ENCODE measurements at places on chromosomes 3 and 15. TPM values are rescaled to one million over a fixed set of nuclear protein-coding genes. Genes with fewer than 3 reads are reported as not detected.

DNA sequence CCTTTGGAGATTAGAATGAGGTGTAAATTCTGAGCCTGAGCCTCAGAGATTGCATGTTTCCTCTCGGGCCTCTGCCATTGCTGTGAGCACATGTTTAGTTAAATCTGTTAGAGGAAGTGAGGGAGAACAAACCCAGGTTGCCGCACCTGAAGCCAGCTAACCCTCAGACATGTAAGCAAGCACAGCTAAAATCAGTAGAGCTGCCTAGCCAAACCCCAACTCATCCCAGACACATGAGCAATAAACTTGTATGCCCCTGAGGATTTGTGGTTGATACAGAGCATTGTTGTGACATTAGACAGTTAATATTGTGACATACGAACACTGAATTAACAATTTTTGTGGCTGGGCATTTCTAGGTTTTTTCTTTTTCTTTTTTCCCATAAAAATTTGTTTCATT lies 41.9 kb downstream of the NMD3 start:
- no peak for DNase-seq

- no peak for DNase-seq
Observed at GRCh38 chr3:191085091-191085490, 114.0 kb upstream of the OSTN start.

- no peak for DNase-seq
Observed at GRCh38 chr3:41213588-41213987, 14.3 kb downstream of the CTNNB1 start.

DNA sequence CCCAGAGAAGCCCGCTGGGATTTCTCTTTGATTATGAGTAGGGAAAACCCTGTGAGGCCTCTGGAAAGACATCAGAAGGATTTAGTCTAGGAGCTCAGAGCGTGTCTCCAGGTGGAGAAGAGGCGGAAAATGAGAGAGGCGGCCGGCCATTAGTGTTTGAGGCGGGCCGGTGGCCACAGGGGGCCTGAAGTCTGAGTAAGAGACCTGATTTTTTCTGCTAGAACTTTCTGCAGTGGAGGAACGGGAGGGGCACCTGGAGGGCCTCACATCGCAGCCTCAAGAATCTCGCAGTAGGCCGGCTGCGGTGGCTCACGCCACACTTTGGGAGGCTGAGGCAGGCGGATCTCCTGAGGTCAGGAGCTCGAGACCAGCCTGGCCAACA lies 28.5 kb downstream of the KLHDC8B start:
- no peak for DNase-seq

- DNase-seq, result no peak
Observed at GRCh38 chr3:148797795-148798194, 29.8 kb upstream of the CPB1 start.

DNA sequence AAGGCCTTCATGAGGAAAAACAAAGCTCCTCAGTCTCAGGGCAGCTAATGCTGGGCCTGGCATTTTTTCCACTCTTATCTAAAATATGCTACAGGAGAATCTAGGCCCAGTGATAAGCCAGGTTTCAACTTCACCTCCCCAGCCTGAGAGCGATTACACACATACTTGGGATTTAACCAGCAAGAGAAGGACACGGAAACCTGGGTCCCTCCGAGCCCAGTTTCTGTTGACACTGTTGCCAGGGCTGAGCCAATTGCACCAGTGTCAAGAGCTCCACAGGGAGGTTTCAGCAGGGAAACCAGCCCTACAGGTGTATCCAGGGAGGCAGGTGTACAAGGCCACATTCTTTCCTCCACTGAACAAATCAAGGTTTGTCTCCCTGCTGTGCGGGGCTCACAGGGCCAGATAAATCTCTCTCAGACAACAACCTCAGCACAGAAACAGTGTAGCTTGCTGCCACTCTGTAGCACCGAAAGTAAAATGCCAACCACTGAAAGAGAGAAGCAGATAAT lies 85.4 kb downstream of the MAGI1 start:
- DNase-seq, result peak; percentile 93

GRCh38 chr3:66991459-66991858 lies 6.6 kb upstream of the KBTBD8 start:
- DNase-seq, result no peak

- DNase-seq, result peak; percentile 55
Observed at GRCh38 chr3:11096266-11097139, 57.8 kb upstream of the HRH1 start.

DNA sequence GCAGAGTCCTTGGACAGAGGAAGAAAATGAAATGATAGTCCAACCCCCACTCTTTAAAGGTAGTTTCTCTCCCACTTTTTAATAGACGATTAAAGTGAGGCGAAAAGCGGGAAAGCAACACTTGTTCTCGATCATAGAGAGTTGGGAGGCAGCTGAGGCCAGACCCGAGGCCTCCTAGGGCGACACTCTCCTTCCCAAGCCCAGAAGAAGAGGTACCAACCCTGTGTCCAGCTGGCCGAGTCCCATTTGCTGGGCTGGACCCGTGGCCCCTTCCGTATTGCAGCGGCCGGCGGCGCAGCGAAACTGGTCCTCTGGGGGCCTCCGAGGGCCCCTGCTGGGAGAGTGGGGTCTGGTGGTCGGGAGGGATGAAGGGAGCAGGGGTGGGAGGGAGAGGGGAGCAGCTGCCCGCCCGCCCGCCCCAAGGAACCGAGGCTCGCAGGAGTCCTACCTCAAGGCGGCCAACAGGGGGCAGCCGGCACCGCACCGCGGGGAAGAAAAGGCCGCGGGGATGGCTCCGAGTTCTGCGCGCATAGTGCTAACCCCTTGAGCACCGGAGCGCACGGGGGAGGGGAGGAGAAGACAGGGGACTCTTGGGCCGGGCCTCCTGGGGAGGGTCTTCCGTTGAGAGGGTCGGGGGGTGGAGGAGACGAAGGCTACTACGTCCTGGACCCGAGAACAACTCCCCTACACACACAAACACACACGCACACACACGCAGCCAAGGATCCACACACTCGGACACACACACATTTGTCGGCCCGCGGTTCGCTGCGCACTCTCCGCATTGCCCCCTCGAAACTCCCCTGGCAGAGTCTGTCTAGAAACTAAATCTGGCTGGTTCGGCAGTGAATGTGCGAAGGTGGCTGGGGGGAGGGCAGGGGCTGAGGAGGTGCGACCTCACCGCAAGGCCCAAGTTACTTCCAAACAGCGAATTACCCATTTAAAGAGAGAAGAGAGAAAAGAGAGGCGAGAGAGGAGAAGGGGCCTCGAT lies 2.0 kb downstream of the WNT5A start:
- DNase-seq, result peak; percentile 79

DNA sequence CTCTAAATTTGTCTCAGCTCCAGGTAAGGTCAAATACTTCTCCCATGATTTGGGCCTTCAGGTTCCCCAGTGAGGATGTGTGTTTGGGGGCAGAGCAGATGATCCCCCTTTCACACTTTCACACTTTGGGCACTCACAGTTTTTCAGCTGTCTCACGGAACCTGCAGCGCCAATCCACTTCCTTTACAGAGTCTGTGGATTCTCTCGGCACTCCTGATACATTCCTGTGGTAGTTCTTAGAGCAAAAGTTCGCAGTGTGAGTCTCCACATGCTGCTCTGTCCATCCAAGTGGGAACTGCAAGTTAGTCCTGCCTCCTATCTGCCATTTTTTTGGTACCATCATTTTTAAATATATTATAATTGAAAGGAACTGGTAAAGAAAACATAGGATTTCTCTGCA lies 20.2 kb upstream of the CPOX start:
- no peak for DNase-seq

DNA sequence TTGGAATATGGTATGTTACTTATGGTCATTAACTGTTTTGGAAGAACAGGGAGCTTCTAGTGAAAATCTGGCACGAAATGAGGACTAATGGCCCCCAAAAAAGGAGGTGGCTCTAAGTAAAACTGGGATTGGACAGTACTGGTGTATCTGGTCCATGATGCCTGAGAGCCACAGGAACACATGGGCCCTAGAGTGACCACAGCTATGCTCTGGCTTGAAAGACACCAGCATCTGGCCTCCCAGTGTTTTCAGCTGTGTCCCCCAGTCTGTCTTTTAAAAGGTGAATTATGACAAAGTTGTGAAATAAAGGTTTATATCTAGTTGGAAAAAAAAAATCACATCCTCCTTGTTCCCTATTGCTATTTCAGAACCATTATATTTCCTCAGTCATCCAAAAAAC lies 64.5 kb downstream of the GSK3B start:
- DNase-seq, result no peak

DNA sequence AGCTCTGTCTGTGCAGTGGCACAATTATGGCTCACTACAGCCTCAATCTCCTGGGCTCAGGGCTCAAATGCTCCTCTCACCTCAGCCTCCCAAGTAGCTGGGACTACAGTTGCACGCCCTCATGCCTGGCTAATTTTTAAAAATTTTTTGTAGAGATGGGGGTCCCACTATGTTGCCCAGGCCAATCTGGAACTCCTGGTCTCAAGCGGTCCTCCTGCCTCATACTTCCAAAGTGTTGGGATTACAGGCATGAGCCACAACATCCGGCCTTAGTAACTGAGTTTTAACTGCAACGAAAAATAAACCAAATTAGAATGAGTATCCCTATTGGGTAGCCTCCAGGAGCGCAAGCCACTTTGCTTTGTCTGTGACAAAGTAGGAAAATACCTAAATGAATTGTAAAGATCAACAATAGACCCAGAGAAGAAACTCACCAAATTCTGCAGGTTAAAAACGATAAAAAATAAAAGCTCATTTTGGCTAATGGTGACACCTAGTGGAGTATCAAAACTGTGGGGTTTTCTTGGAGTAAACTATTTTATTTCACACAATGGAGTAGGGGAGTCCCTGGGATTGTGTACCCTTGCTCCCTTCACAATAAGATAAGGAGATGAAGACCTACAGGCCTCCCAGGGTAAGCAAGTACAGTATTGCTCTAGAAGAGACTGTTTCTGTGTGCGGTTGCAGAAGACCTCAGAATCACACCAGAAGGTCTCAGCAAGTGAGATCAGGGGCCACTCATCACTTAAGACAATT lies 21.0 kb upstream of the CA12 start:
- no peak for DNase-seq

DNA sequence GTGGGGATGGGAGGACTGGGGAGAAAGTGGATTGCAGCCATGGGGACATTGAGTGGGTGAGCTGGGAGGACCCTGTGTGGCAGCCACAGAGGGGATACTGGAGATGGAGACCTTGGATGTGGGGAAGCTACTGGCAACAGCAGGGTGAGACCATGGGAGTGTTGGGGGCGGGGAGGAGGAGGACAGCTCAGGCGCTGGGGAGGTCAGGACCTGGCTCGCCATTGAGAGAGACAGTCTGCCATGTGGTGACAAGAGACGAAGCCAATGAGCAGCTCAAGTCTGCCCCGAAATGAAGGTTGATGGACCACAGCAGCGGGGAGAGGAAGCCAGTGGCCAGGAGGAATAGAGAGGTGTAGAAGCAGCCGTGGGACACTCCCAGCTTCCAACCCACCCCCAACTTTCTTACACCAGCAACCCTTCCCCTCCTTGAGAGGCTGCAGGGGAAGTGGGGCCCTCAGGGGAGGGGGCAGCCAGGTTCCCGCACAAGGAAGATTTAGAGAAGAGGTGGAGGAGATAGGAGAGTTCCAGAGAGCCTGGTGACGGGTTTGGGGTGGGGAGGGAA lies 118.1 kb downstream of the ASB7 start:
- DNase-seq, result no peak

DNA sequence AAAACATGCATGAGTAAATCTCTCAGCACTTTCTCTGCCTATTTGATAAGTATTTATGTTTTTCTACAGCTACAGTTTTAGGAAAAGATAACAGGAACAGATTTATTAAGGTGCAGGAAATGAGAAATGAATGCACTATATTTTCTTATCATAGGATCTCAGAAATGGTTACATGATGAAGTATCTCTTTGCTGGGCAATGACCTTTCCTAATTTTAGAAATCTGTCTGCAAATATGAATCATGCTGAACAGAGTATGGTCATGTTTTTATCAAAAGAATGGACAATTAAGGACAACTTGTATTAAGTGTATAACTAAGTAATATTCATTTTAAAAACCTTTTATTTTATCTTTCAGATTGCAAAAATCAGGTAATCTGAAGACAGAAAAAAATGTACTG lies 53.8 kb upstream of the SPPL2A start:
- DNase-seq, result no peak

GRCh38 chr3:52394751-52395502 lies 50.0 kb downstream of the SEMA3G start:
- DNase-seq, result no peak

GRCh38 chr3:52388348-52388821 lies 56.5 kb downstream of the SEMA3G start:
- no peak for DNase-seq

- DNase-seq, result peak; percentile 80
Observed at GRCh38 chr15:68559345-68560310, 19.2 kb upstream of the CORO2B start.

- no peak for DNase-seq
Observed at GRCh38 chr3:184586851-184587250, 25.3 kb downstream of the EPHB3 start.

- no peak for DNase-seq
Observed at GRCh38 chr3:125382298-125382697, 7.2 kb upstream of the ZNF148 start.

GRCh38 chr3:89138048-89138447 lies 30.6 kb downstream of the EPHA3 start:
- no peak for DNase-seq

DNA sequence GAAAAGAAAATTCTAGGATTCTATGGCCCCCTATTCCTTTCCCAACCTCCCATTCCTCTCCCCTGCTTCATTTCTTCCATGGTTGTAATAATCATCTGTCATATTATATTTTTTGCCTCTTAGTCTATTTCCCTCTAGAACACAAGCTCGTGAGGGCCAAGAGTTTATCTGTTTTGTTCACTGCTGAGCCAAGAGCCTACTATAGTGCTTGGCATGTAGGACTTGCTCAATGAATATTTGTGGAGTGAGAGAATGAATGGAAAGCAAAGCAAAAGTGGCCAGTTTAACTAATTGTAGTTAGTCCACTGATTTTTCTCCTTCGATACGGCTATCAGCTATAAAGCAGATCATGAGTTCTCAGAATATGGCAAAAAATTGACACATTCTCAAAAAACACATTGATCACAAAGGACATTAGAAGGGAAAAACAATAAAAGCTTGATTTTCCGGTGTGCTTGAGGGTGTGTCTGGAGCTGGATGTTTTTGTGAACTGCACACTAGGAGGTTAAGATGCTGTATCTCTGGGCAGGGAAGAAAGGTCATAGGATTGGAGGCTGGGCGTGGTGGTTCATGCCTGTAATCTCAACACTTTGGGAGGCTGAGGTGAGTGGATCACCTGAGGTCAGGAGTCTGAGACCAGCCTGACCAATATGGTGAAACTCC lies 25.0 kb upstream of the CTSH start:
- DNase-seq, result no peak

The CCR4 gene
- total RNA-seq, result not detected

The CCR9 gene
- not detected for total RNA-seq

The ZNF710 gene
- total RNA-seq, result 23.4 TPM

The CCDC80 gene
- total RNA-seq, result 162 TPM

The ATP13A5 gene
- total RNA-seq, result not detected

The SCAANT1 gene
- total RNA-seq, result not detected

The SPESP1 gene
- not detected for total RNA-seq

The PRTG gene
- 11.4 TPM for total RNA-seq

The FAM227B gene
- total RNA-seq, result 3.3 TPM

Data from PC-9 (cell line).